NCI-H1930 (cell line): ENCODE measurements at places on chromosomes 11 and 22.

- no peak for DNase-seq
These were observed 36.5 kb downstream of the GRIK4 start for GRCh38 chr11:120547811-120548681.

GRCh38 chr22:49609207-49609876 is 218.3 kb downstream of the BRD1 start:
- DNase-seq, result no peak

GRCh38 chr11:58829786-58830185 is 14.7 kb downstream of the GLYATL2 start:
- no peak for DNase-seq

GRCh38 chr11:71558996-71559395 is 6.4 kb upstream of the KRTAP5-10 start:
- DNase-seq, result no peak

DNA sequence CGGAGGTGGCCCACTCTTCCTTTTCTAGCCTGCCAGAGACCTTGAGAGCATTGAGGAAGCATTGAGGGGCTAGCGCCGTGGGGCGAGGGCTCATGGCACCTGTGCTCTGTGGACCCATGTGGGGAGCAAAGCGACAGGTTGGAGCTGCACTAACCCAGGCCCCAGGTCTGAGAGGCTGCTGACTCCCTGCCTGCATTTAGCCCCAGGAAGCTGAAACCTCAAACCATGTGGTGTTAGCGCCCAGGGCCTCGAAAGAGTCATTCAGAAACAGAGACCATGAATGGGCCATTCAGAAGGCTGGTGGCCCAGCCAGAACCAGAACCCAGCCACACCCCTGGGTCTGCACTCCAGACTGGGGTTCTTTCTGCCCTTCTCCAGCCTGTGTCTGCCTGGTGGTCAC is 88.6 kb downstream of the BCR start:
- DNase-seq, result no peak

GRCh38 chr11:64661146-64661545 is 61.9 kb downstream of the NRXN2 start:
- no peak for DNase-seq

DNA sequence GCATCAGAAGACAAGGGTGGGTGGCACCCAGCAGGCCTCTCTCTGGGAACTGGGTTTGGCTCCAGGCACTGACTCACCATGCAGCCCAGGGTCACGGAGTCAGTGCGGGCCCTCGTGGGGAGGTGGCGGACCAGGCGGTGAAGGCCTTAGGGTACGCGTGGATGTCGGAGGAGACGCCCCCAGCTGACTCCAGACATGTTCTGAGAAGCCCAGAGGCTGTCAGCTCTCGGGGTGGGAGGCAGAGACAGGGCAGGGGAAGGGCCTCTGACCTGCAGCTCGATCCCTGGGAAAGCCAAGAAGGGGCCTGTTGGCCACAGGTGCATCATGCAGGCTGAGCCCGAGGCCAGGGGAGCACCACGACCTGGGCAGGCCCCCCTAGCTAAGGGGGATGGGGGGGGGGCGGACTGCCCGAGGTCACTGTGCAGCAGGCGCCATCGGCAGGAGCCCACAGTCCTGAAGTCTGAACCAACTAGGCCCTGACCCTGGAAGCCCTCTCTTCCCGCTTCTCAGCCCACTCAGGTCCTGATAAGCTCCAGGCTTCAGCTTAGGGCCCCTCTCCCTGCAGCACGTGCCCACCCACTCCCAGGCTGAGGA is 18.0 kb downstream of the MOB2 start:
- DNase-seq, result no peak

- no peak for DNase-seq
These were observed 18.2 kb upstream of the OR6A2 start for GRCh38 chr11:6817694-6818093.

GRCh38 chr11:87466223-87466622 is 428.5 kb downstream of the TMEM135 start:
- no peak for DNase-seq

DNA sequence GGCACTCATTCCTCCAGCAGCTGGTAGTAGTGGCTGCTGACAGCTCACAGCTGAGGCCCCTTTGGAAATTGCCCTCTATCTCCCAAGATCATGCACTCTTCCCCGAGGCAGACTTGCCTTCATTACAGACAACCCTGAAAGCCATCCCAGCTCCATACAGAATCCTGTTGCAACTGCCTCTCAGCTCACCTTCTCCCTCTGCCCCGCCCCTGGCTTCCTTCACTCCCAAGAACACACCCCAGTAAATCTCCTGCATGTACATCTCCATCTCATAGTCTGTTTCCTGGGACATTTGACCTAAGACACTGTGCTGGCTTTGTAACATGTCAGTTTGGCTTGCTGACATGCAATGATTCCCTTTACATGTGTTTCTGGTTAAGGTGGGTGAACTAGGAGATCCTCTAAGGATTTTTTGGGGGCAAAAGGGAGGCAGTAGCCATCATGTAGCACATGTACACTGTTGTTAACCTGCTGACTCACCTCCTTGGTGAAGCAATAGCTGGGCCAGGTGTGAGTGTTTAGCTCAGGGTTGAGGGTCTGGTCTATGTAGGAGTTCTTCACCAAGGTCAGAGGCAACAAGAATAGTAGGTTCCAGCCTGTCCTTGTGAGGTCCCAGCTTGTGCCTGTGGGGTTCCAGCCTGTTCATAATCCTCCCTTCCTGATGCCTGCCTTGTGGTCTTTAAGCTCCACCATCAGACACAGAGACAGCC is 179.6 kb downstream of the CSNK2A3 start:
- DNase-seq, result no peak

- DNase-seq, result no peak
These were observed 1.1 kb upstream of the FANCF start for GRCh38 chr11:22626573-22627239.

DNA sequence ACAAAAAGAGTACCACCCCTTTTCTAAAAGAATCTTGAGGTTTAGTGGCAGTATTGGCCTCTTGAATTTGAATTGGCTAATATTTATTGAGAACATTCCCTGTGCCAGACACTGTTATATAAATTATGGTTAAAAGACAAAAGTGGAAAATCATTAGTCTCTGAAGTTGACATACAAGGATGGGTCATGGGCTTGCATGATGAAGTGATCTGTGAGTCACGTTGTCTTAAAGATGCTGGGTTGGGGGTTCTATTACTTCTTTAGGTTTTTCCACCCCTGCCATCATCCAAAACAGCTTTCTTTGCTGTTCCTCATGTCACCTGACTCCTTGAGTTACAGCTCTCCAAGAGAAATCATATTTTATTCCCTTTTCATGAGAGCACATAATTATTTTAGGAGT is 85.0 kb downstream of the CD44 start:
- DNase-seq, result no peak

DNA sequence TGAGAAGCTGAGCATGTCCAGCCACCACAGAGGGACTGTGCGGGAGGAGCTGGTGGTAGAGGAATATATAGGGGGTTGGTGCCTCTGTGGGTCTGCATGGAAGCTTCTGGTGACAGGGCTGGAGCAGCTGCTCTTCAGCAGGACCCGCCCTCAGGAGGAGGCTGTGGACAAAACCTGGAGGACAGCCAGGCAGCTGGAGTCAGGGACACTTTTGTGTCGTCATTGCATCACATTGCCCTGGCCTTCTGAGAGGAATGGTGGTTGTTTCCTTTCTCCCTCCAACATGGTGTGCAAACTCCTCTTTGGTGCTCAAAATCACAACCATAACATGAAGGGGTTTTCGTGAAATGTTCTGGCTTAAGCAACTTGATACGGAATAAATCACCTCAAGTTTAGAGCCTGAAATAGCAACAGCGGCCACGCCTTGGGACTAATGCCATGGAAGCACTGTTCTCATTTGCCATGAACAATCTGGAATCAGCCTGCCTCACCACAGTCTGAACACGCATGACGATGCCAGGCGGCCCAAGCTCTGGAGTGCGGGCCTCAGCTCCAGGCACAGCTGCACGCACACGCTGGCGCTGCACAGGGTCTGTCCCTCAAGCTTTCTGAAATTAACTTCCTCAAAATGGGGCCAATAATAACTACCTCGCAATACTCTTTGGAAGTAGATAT is 17.1 kb upstream of the CSRP3 start:
- DNase-seq, result no peak

DNA sequence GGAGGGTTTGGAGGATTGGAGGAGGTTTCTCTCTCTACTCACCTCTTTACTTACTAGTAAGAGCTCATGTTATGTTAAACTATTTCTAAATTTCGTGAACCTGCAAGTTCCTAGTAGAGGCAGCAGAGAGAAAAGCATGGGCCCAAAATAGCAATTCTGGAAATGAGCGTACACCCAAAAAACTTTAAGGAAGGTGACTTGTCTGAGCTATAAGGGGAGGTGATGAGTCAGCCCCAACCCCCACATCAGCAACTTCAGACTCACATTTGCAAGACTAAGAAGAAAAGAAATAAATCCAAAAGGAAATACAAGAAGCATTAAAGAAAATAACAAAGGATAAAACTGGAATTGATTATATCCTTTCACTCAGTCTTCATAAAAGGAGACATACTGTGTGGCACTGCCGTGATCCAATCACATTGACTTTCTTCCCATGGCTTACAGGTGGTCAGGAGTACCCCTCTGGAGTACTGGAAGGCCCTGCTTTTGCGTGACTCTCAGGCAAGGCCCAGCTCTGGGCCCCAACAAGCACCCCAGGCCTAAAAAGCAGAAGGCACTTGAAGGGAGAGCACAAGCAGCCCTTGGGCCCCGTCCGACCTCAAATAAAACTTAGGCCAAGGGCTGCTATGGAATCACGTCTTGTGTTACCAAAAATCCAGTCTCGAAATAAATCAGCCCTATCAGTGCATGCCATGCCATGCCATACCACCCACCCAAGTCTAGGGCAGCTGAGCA is 14.3 kb downstream of the PACSIN2 start:
- no peak for DNase-seq

DNA sequence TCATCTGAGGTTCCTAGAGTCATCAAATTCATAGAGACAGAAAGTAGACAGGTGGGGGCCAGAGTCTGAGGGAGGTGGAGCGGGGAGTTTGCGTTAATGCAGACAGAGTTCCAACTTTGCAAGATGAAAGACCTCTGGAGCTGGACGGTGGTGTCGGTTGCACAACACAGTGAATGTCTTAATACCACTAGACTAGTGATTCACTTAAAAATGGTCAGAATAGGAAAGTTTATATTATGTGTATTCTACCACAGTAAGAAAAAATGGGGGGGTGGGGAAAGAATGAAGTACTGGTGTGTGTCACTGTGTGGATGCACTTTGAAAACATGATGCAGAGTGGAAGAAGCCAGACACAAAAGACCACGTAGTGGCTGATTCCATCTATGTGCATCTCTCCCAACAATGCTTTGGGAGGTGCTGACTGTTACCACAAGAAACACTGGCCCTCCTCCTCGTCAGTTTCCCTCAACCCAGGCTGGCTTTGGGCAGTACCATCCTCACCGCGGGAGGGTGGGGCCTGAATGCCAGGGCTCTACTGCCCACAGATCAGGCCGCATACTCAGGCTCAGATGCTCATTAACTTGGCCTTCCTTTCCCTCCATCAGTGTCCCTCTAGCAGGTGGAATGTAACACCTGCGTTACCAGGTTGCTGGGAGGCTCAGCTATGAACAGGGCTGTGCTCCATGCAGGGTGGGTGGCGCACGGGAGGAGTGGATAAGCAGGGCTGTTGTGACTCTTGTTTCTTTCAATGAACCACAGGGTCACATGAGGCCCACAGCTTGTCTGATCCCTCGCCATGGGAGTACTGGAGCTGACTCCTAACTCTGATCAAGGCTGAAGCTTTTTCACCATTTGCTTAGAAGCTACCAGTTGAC is 297.0 kb downstream of the CTTN start:
- no peak for DNase-seq

DNA sequence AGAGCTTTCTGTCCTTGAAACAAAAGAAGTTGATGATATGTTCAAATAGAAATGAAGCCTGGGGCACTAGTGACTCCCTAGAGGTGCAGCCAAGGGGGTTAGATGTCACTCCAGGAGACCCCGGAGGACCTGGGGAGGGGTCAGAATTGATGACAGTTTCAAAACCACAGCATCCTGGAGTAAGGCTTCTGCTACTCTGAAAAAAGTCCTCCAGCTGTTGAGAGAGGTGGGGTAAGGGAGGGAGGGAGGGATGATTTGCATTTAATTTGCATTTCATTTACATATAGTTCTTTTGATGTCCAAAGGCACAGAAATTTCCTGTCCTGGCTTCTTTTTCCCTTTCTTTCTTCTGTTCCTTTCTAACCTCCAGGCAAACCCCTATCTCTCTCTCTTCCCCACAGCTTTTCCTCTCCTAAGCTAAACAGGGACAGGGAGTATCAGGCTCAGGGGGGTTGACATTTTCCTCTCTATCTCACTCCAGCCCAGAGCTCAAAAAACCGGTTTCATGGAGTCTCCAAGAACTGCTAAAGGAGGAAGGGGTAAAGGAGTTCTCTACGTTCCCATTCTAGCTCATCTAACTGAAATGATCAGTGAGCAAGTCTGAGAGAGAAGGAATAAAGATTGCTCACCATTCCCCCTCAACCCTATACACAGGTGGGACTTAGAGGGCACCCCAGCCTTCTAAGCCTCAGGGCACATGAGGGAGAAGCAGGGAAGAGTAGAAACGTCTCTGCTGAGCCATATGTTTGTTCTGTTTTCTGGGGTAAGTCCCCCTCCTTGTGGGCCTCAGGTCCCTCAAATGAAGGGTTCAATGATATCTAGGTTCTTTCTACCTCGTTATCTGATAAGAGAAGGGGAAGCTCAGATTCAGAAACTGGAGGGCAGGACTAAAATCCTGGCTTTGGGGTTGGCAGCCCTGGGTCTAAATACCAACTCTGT is 3.5 kb upstream of the POU2F3 start:
- no peak for DNase-seq

GRCh38 chr11:70627219-70627618 is 228.9 kb downstream of the CTTN start:
- no peak for DNase-seq

DNA sequence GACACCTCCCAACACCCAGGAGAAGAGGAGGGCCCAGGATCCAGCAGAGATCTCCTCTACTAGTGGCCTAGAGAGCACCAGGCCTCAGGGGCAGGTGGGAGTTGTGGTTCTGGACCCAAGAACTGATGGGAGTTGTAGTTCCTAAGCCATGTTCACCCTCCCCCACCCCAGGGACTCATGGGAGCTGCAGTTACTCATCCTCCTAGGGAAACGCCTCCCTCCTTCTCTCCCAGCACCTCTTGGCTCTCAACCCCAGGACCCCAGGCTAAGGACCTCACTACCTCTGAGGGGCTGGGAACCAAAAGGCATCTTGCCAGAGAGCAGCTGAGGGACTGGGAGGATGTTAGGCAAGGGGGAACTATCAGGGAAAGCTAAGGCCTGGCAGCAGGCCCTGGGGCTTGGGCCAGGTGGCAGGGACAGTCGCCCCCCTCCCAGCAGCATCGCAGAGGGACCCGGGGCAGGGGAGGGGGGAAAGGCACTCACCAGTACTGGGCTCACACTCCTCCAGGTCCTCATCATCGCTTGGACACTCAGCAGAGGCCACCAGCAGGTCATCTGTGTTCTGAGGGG is 28.9 kb downstream of the SLC22A12 start:
- no peak for DNase-seq
